Keratinocyte (primary cell): ENCODE measurements at places on chromosomes 11 and 22.

- H3K36me3 ChIP-seq, result no peaks in the 10 kb centered on the region
- H3K27me3 ChIP-seq, result peaks cover 29% of the 10 kb centered on the region
- no peak for DNase-seq
- no peak overlapping the region for H3K27ac ChIP-seq
Measured at GRCh38 chr11:76673176-76674142, 2.9 kb upstream of the LRRC32 start.

GRCh38 chr22:48492366-48493320 lies 1335.0 kb downstream of the BRD1 start:
- no peaks in the 10 kb centered on the region for H3K4me1 ChIP-seq
- no peak overlapping the region for H3K27ac ChIP-seq
- no peak overlapping the region for H3K4me3 ChIP-seq
- no peak for DNase-seq

GRCh38 chr22:28799606-28800307 lies 612 bp downstream of the XBP1 start:
- H3K36me3 ChIP-seq, result peaks cover 16% of the 10 kb centered on the region
- H3K27ac ChIP-seq, result peak overlapping the region; percentile 99
- no peak for DNase-seq
- no peaks in the 10 kb centered on the region for H3K27me3 ChIP-seq
- H3K4me1 ChIP-seq, result peaks cover 19% of the 10 kb centered on the region

DNA sequence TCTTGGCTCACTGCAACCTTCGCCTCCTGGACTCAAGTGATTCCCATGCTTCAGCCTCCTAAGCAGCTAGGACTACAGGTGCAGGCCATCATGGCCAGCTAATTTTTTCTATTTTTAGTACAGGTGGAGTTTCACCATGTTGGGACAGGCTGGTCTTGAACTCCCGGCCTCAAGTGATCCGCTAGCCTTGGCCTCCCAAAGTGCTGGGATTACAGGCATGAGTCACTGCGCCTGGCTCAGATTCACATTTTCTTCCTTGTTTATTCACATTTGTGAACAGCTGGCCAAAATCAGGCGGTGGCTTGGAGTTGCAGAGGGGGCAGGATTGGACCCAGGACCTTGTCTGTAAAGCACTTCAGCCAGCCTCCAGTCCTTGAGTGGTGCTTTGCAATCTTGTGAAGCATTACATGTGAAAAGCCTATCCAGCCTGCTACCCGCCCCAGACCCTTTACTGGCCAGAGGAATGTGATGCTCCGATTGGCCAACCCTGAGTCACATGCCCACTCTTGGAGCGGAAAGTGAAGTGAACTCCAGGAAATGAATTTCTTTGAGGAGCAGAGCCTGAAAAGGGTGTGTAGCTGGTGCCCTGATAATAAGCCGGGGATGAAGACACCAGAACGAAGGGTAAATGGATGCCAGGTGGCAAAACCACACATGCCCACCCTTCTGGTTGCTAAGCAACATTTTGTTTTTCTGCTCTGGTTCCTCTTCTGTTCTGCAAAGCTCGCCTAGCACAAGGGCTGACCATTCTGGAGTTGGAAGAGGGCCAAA lies 62.6 kb upstream of the PTPRJ start:
- H3K36me3 ChIP-seq, result no peaks in the 10 kb centered on the region
- H3K4me1 ChIP-seq, result peaks cover 8% of the 10 kb centered on the region
- DNase-seq, result no peak
- H3K27ac ChIP-seq, result no peak overlapping the region

DNA sequence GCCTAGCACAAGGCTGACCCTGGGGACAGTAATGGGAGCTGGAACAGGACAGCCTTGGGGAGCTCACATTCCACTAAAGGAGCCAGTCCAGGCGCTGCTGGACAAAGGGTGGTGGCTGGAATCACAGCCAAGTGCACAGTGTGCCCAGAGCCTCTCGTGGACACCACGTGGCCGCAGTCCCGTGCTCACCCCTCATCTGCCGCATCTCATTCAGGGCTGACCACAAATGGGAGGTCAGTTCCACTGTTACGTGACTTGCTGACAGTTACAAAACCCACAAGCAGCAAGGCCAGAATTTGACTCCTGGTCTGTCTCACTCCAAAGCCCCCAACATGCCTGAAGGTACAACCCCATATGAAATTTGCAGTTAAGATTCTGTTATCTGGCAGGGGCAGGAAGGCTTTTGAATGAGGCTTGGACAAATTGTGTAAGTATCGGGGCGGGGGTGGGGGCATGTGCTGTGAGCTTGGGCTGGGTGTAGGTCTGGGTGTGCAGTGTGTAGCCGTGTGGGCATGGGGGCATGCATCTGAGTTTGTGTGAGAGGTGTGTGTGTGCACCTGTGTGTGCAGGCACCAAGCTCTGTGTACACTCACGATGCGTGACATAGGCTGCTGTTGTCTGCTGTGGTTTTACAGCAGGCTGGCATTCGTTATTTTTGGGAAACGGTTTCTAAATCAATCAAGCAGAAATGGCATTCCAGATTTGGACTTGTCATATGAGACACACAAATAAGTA lies 301.7 kb downstream of the BRD1 start:
- H3K4me3 ChIP-seq, result no peak overlapping the region
- DNase-seq, result no peak

DNA sequence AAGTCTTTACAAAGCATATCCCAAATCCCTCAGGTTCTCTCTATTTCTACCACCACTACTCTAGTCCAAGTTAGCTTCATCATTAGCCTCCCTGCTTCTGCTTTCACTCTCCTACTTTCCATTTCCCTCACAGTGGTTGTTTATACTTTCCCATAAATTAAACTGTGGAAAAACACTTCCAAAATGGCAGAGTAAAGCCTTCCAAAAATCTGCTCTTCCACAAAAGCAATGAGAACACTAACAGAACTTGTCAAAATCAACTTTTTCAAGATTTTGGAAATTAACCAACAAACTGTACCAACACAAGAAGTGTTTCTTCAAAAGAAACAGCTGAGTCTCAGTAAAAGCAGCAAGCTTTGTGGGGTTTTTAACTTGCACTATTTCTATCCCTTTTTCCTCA lies 71.8 kb downstream of the TTC28 start:
- DNase-seq, result no peak
- H3K4me3 ChIP-seq, result no peak overlapping the region
- no peaks in the 10 kb centered on the region for H3K4me1 ChIP-seq
- H3K27me3 ChIP-seq, result no peaks in the 10 kb centered on the region
- H3K27ac ChIP-seq, result no peak overlapping the region
- H3K36me3 ChIP-seq, result no peaks in the 10 kb centered on the region

- no peak for DNase-seq
- H3K4me1 ChIP-seq, result no peaks in the 10 kb centered on the region
- no peak overlapping the region for H3K4me3 ChIP-seq
- H3K27ac ChIP-seq, result no peak overlapping the region
- no peaks in the 10 kb centered on the region for H3K27me3 ChIP-seq
Measured at GRCh38 chr11:128021349-128022006, 565.9 kb downstream of the ETS1 start.

DNA sequence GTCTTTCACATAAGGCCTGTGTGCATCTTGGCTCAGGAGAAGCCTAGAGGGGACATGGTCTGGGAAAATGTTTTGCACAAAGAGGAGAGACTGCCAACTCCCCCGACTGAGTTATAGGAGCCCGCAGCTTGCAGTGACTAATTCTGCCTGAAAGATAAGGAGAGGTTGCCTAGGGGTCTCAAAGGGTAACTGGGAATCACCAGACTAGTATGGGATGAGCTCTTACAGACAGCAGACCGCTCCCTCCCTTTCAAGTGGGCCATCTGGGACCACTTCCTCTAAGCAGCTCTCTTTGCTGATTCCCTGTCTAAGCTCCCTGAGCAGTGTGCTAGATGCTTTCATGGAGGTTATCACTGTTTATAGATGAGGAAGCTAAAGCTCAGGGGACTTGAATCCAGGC lies 105.1 kb downstream of the TENM4 start:
- no peak overlapping the region for H3K4me3 ChIP-seq
- no peak for DNase-seq
- H3K27ac ChIP-seq, result peak overlapping the region; percentile 43
- H3K36me3 ChIP-seq, result peaks cover 4% of the 10 kb centered on the region
- H3K4me1 ChIP-seq, result peaks cover 2% of the 10 kb centered on the region

DNA sequence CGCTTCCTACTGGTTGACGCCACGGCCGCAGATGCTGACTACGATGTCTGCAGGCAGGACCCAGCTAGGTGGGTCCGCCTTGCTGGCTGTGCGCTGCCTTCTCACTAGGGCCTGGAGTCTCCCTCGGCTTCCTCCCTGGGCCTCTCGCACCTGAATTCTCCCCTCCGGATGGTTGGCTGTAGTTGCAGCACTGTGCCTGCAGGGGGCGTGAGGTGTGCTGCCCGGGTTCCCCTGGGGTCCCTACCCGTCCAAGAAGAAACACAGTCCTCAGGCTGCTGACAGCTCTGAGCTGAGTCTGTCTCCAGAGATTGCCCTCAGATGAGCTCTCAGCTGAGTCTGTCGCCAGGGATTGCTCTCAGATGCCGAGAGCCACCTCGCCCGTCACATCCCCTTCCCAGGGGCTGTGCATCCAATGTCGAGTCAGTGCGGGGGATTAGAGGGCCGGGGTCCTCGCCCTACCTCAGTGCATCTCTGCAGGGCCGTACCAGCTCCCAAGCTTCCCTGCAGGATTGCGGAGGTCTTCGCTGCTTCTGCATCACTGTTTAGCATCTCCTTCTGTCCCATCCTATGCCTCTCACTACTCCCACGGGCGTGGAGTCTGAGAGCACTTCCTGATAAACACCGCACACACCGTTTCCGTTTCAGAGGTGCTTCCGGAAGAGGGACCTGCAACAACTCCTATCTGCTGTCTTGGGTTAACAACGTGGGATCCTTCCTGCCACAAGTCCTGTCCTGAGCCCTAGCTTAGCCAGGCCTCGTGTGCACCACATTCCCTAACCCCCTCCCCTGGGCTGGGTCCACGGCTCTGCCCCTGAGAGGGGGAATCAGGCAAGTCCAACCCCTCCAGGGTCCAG lies 196.9 kb downstream of the CSNK2A3 start:
- H3K4me3 ChIP-seq, result no peak overlapping the region
- no peak for DNase-seq
- H3K27ac ChIP-seq, result no peak overlapping the region
- H3K27me3 ChIP-seq, result peaks cover 12% of the 10 kb centered on the region

DNA sequence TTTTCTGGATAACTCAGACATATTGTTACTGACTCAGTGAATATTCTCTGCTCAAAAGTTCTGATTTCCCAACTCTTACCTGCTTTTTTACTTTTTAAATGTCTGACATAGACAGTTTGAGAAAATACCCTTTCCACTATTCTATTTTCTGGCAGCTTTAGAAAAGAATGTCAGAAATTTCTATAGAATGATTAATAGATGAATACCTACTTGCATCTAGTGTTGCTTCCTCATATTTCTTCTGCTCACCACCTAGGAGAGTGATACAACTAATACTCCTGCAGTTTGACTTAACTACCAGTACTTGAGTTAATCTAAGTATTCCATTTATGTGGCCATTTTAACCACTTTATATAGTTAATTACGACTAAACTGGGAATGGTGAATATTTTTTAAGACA lies 55.2 kb downstream of the KDM2A start:
- H3K27ac ChIP-seq, result no peak overlapping the region
- no peak for DNase-seq
- H3K4me3 ChIP-seq, result no peak overlapping the region

- peaks cover 27% of the 10 kb centered on the region for H3K27me3 ChIP-seq
- DNase-seq, result no peak
- H3K36me3 ChIP-seq, result no peaks in the 10 kb centered on the region
- no peak overlapping the region for H3K27ac ChIP-seq
Measured at GRCh38 chr22:48493733-48494132, 1333.9 kb downstream of the BRD1 start.

GRCh38 chr22:20840646-20841371 lies 17.8 kb downstream of the PI4KA start:
- DNase-seq, result no peak
- no peak overlapping the region for H3K27ac ChIP-seq
- H3K4me3 ChIP-seq, result no peak overlapping the region
- no peaks in the 10 kb centered on the region for H3K4me1 ChIP-seq
- no peaks in the 10 kb centered on the region for H3K36me3 ChIP-seq

DNA sequence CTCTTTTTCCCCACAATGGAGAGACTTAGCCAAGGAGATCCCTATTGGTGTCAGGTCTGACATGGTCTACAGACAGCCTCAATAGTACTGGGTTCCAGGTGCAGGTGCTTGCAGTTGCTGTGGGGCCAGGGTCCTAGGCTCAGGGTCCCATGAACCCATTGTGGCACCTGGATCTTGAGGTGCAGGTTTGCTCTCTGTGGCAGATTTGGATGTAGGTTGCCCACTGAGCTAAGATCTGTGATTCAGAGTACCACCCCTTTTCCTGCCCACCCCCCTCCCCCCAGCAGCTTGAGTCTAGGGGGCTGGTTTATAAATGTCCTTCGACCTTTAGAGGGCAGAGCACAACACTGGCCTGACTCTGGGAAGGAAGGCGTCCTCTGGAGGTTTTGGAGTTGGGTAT lies 147.0 kb downstream of the APIP start:
- DNase-seq, result no peak
- no peaks in the 10 kb centered on the region for H3K27me3 ChIP-seq
- H3K27ac ChIP-seq, result no peak overlapping the region
- H3K36me3 ChIP-seq, result no peaks in the 10 kb centered on the region

GRCh38 chr11:6927030-6927617 lies 898 bp downstream of the ZNF215 start:
- peak overlapping the region; percentile 48 for H3K27ac ChIP-seq
- peaks cover 3% of the 10 kb centered on the region for H3K4me1 ChIP-seq
- H3K4me3 ChIP-seq, result peak overlapping the region; percentile 82
- H3K36me3 ChIP-seq, result no peaks in the 10 kb centered on the region
- no peaks in the 10 kb centered on the region for H3K27me3 ChIP-seq
- no peak for DNase-seq

DNA sequence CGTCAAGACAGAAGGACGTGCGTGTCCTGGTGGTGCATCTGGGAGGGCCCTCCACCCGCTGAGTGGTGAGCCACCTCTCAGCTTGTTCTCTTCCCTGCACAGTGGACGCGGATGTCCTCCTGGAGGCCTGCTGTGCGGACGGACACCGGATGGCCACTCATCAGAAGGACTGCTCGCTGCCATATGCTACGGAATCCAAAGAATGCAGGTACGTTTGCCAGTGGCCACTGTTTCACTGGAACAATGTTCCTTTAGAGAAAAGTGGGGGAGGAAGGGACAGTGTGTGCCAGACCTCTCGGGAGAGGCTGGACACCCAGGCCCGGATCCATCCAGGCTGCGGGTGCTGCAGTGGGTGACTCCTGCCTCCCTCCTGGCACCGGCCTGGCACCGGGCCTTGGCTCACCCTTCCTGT lies 15.9 kb downstream of the FBLN1 start:
- peaks cover 4% of the 10 kb centered on the region for H3K4me1 ChIP-seq
- H3K27ac ChIP-seq, result no peak overlapping the region
- no peak for DNase-seq
- H3K36me3 ChIP-seq, result no peaks in the 10 kb centered on the region

- DNase-seq, result no peak
- no peaks in the 10 kb centered on the region for H3K36me3 ChIP-seq
- no peaks in the 10 kb centered on the region for H3K27me3 ChIP-seq
Measured at GRCh38 chr11:12950670-12951069, 58.4 kb upstream of the RASSF10 start.

- no peaks in the 10 kb centered on the region for H3K27me3 ChIP-seq
- DNase-seq, result no peak
- no peak overlapping the region for H3K4me3 ChIP-seq
- H3K4me1 ChIP-seq, result peaks cover 12% of the 10 kb centered on the region
Measured at GRCh38 chr11:106691807-106692365, 326.4 kb downstream of the GUCY1A2 start.

GRCh38 chr11:61954851-61955421 lies 4.8 kb downstream of the BEST1 start:
- no peak overlapping the region for H3K27ac ChIP-seq
- no peak overlapping the region for H3K4me3 ChIP-seq
- peaks cover 3% of the 10 kb centered on the region for H3K36me3 ChIP-seq
- H3K4me1 ChIP-seq, result peaks cover 9% of the 10 kb centered on the region
- peaks cover 13% of the 10 kb centered on the region for H3K27me3 ChIP-seq
